ENCODE measurements at places on chromosomes 1 and 21.

DNA sequence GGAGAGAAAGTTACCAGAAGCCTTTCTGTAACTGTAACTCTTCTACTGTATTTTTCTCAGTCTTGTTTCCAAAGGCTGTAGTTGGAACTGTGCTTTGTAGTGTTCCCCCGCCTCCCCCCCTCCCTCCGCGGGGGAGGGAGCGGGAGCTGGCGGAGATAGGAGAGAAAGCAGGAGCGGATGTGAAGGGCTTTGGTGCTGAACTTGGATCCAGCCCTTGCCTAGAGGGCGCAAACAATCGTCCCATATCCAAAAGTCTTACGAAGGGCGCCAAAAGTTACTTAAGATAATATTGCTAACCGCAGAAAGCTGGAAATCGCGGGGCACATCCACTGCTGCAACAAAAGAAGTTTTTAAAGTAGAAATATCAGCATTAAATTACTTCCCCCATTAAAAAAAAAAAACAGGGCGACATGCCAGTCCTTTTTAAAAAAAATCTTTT is 2.4 kb upstream of the NFIA start:
- peak; percentile 65 for DNase-seq

DNA sequence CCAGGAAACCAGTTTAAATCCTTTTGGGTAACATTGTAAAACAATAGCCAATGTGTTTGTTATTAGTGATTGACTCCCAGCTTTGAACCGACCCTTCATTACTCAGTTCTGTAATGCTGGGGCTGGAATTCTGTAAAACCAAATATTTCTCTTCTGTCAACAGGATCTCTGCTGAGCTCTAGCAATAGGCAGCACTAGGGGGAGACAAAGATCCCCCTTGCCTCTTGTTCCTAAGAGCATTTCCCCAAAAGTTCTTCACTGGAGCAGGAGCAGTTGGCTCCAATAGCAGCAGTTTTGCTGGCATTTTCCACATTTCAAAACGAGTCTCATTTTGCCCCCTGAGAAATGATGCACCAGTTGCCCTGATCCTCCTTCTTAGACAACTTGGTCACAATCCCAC is 1671.1 kb downstream of the MRPL39 start:
- DNase-seq, result no peak

GRCh38 chr21:27513016-27513415 is 546.1 kb upstream of the ADAMTS5 start:
- DNase-seq, result no peak

DNA sequence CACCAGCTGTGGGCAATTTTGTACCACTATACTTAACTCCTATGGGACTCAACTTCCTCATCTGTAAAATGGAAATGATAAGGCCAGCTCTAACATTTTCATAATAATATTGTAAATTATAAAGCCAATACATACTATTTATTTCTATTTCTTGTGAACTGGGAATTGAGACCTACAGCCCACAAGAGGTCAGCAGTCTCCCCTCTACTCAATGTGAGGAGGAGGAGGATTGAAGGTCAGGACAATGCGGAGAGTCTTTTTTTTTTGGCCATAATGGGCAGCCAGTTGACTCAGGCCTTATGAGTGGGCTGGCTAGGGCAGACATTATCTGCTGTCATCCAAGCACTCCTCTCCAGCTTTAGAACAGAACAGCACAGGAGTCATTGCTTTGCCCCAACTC is 90.5 kb downstream of the NUF2 start:
- no peak for DNase-seq

- no peak for DNase-seq
These were observed 4.5 kb downstream of the TMEM125 start for GRCh38 chr1:43274125-43274803.

GRCh38 chr1:116850436-116850835 is 59.3 kb upstream of the PTGFRN start:
- no peak for DNase-seq

DNA sequence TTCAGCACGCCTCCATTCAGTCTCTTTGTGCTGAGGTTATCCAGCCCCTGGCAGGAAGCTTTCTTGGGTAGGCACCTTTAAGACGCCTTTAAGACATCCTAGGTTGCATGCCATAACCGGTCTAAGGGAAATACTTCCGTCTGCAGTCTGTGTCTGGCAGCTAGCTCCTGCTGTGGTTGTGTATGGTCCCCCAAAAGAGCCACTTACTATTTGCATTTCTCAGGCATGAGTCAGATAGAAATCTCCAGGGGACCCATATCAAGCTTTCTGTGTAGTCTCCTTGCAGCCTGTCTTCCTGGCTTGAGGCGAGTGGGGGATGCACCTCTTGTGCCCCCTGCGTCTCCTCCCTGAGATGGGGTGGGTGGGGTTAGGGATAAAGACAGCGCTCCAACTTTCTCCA is 10.0 kb upstream of the RYR2 start:
- DNase-seq, result no peak

Data from C1 segment of cervical spinal cord (tissue), 14 donors.